ENCODE measurements at places on chromosomes 6 and 20.

GRCh38 chr20:24449026-24449720 is 20.3 kb upstream of the SYNDIG1 start:
- DNase-seq: no peak

GRCh38 chr20:62484478-62484877 is 8.7 kb upstream of the GATA5 start:
- no peak for DNase-seq

- DNase-seq: no peak
Measured at GRCh38 chr20:1830240-1830639, 65.0 kb upstream of the SIRPA start.

GRCh38 chr20:46857061-46857831 is 37.4 kb upstream of the EYA2 start:
- no peak for DNase-seq

DNA sequence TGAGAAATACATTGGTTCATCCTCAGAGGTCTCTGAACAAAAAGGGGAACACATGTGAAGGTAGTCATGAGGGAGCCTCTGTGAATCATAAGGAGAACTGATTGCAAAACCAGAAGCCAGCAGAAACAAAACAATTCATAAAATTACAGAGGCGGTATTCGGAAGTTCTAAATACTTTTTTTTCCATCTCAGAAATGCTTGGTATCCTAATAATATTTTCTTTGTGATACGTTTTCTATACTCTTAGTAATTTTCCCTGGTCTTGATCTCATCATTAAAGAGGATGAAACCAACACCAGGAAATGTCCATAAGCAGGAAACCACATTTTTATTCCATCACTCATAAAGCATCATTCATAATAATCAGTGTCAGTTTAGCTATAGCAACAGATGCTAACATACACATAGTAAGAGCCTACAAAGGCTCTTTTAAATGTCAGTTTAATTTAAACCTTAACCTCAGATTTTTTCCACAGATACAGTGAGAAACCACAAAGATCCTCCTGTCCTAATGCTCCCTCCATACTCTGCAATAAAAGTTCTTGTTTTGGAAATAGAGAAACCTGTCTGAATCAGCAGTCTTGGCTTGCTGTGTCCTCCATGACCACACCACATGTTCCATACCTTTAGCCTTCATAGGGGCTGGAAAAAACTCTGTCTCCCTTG is 29.2 kb downstream of the SGK1 start:
- peak; percentile 78 for DNase-seq

DNA sequence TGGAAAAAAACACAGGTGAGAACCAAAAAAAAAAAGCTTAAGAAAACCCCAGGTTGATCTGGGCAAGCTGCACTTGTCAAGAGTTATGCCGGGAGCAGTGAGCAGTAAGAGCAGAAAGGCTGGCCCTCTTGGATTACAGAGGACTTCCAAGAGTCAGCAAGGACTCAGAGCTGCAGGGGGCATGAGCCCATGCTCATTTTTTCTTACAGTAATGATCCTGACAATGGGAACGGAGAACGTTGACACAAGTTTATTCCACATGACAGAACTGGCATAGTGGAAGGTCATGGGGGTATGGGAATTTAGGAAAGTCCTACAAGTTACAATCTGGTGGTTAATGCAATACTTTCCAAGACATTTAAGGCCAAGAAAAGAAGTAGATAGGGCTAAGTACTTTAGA is 256.6 kb downstream of the GMDS start:
- no peak for DNase-seq

GRCh38 chr6:10999994-11000393 is 44.1 kb downstream of the ELOVL2 start:
- no peak for DNase-seq

GRCh38 chr6:117616391-117617209 is 14.3 kb upstream of the GOPC start:
- DNase-seq: no peak
